Stimulated activated CD8-positive, alpha-beta memory T cell treated with anti-CD3 and anti-CD28 coated beads, Interleukin-4, amount 100 ng/mL, for 1 hour (primary cell): ENCODE measurements at places on chromosomes 4 and X.

- DNase-seq, result no peak
Observed at GRCh38 chr4:185479507-185479971, 8.0 kb upstream of the CCDC110 start.

GRCh38 chr4:172898715-172899114 lies 269.9 kb upstream of the GALNT7 start:
- no peak for DNase-seq

- no peak for DNase-seq
Observed at GRCh38 chr4:169070071-169070894, 60.2 kb upstream of the CBR4 start.

- no peak for DNase-seq
Observed at GRCh38 chr4:124684301-124684700, 28.2 kb downstream of the ANKRD50 start.

DNA sequence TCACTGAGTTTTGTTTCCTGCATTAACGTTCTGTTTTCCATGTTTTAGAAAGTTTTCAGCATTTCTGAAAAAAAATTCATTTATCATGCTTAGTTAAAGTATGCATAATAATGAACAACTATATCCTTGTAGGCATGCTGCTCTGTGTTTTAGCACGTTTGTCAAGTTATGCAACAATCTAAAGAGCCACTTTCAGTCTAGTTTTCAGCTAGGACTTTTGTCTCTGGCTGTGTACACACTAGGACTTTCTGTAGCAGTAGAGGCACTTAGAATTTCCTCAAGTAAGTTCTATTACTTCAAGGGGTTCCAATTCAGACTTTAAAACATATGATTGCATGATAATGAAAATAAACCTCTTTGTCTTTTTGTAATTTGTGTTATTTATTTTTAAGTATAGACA lies 12.4 kb downstream of the DCAF8L1 start:
- no peak for DNase-seq

DNA sequence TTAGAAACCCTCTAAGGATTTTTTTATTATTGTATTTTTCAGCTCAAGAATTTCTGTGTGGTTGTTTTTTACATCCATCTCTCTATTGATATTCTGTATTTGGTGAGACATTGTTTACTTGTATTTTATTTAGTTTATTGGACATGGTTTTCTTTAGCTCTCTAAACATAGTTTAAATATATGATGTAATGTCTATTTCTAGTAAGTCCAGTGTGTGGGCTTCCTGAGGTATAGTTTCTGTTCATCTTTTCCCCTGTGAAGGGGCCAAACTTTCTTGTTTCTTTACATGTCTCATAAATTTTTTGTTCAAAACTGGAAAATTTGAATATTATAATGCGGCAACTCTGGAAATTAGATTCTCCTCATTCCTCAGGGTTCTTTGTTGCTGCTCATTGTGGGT lies 28.2 kb upstream of the ATRX start:
- DNase-seq, result no peak

GRCh38 chr4:36921476-36922216 lies 322.9 kb upstream of the NWD2 start:
- no peak for DNase-seq

DNA sequence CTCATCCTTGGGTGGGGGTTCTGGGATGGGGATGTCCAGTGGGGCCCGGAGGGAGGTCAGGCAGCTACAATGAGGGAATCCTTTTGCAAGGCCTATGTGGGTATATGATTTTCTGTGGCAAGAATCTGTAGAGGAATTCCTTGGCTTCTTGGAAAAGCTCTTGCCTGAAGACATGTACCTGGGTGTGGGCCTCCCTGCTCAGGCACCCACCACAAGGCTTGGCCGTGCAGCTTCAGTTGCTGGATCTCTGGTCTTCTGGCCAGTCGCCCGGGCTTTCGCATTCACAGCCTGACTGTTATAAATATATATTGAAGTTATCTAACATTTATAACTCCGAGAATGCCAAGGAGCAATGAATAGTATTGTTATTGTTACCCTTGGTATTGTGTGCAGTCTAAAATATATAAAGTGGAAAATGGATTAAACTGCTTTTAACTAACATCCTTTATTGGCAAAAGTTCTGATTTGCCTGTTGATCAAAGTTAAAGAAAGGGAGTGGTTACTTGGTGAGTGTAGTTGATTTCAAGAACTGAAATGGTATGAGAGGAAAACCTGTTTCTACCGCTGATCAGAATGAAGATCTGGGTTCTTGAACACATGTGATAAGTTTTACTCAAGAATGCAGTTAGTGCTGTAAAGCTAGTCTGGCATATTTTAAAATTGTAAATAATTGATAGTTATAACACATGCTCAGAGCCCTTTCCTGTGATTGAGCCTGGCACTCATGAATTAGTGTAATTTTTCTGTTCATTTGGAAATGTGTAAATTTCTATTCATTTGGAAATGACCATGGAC lies 36.0 kb downstream of the PTTG2 start:
- DNase-seq, result no peak

DNA sequence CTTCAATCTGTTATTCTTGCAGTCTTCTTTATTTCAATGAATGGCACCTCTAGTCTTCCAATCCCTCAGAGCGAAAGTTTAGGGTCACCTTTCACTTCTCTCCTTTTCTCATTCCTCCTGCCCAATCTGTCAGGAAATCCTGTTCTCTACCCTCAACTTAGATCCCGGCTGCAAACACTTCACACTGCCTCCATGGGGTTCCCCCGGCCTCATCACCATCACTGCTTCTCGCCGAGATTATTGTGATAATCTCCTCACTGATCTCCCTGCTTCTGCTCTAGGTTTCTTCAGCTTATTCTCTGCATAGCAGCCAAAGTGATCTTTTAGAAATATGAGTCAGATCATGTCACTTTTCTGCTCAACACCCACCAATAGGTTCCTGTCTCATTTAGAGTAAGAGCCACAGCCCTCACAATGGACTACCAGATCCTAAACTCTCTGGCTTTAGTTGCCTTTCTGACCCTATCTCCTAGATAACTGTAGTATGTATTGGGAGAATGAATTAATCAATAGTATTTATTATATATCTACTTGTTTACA lies 43.6 kb upstream of the TBC1D9 start:
- no peak for DNase-seq

DNA sequence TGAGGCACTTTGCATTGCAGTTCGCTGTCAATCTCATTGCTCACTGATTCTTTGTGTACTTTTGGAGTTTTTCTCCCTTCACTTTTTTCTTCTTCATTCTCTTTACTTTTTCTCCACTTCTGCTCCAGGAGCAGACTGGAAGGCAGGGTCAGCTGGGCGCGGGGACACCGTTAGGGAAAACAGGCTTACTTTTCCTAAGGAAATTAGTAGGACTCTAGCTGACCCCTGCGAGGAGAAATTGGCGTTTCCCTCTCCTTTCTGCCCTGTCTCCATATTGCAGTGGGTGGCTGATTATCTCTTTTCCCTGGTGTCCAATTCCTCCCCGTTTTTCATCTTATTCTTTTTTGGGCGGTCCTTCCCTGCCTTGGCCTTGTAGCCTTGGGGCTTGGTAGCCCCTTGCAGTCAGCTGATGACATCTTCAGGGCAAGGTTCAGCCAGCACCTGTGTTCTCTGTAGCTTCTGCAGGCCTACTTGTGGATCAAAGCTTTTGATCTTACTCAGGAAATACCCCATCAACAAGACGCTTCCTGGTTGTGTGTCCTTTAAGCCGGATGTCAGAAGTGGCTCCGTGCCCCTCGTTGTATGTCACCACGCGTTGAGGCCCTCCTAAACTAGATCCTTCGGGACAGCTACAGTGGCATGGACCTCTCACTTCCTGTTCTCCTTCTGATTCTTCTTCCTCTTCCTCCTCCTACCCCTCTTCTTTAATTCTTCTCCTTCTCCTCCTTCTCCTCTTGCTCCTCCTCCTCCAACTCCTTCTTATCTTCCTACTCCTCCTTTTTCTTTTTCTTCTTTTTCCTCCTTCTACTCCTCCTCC lies 36.1 kb downstream of the NBDY start:
- DNase-seq, result no peak

GRCh38 chr4:138709859-138710258 lies 305.7 kb upstream of the NOCT start:
- DNase-seq, result no peak

- no peak for DNase-seq
Observed at GRCh38 chrX:96483647-96484160, 200.9 kb upstream of the DIAPH2 start.

- no peak for DNase-seq
Observed at GRCh38 chrX:13697455-13697854, 8.5 kb downstream of the RAB9A start.

DNA sequence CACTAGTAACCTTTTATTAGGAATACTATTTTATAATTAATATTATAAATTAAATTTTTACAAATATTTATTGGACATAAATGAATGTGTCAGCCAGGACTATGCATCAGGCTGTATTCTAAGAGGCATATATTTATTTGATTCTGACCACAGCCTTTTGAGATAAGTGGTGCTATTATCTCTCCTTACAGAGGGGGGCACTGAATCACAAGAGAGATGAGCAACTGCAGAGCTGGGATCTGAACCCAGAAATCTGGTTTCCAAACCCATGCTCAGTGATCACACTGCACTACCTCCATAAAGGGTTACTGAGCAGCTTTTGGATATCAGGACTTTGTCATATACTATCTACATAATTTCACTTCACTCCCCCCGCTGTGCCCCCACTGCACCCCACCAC lies 322.0 kb downstream of the TMA16 start:
- no peak for DNase-seq

DNA sequence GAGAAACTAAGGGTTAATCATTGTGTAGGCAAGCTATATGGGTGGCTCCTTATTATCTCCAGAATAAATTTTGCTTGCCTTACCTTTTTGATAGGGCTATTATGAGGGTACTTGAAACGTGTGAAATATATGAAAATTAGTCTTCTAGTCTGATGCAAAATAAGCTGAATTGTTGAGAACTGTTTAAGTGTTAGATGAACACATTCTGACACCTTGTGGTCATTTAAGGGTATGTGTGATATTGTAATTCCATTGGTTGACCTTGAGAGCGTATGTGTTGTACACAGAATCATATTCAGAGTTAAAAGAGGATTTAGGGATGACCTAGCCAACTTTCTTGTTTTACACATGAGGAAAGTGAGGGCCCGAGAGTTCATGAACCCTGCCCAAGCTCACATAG lies 44.6 kb upstream of the LINC00632 start:
- DNase-seq, result no peak

DNA sequence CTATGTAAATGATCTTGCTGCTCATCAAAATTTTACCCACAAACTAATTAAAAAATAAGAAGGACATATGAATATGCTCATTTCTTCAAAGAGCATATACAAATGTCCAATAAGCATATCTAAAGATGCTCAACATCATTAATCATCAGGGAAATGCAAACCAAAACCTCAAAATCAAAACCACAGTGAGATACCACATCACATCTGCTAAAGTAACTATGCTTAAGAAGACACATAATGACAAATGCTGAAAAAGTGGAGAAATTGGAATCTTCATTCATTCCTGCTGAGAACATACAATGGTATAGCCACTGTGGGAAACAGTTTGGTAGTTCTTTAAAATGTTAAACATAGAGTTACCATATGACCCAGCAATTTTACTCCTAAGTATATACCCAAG lies 81.9 kb downstream of the AFF2 start:
- no peak for DNase-seq

DNA sequence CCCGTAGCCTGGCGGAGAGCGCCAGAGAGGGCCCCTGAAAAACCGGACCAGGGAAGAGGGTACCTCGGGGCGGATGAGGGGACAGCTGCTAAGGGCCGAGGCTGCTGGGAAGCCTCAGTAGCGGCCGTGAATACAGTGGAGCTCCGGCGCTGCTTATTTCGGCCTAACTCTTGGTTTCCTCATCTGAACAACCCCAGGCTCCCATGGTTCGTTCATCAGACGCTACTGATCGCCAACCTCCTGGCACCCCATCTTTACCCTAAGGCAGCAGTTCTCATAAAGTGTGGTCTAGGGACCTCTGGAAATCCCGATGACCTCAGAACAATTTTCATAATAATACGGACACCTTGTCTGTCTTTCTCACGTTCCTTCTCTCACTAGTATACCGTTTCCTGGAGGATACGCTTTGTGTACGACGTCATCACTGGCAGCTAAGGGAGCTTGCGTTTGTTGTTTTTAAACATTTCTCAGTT lies 645 bp upstream of the RAB28 start:
- DNase-seq, result no peak

- no peak for DNase-seq
Observed at GRCh38 chrX:54937416-54937815, 16.8 kb downstream of the TRO start.

DNA sequence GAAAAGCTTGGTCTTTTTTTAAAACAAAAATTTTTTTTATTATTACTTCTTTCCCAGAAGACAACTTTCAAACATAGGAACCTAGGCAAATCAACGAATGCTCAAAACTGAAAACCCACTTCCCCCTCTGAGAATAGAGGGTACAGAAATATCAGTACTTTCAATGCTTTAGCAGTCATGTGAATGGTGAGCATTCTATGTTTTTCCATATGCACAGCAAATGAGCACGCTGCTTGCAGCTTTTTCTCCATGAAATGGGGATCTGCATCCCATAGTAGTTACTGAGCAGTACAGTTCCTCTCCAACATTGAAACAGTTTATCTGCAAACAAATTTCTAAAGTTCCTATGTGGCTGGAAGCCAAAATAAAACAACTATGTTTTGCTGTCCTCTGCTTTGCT lies 108.4 kb upstream of the BMP2K start:
- DNase-seq, result no peak

GRCh38 chr4:133402616-133403015 lies 253.5 kb downstream of the PCDH10 start:
- no peak for DNase-seq

- no peak for DNase-seq
Observed at GRCh38 chr4:59983852-59984251, 1216.3 kb upstream of the ADGRL3 start.

- no peak for DNase-seq
Observed at GRCh38 chrX:153845195-153845594, 14.9 kb upstream of the PDZD4 start.

- DNase-seq, result no peak
Observed at GRCh38 chrX:120308558-120308957, 2.7 kb downstream of the TMEM255A start.

DNA sequence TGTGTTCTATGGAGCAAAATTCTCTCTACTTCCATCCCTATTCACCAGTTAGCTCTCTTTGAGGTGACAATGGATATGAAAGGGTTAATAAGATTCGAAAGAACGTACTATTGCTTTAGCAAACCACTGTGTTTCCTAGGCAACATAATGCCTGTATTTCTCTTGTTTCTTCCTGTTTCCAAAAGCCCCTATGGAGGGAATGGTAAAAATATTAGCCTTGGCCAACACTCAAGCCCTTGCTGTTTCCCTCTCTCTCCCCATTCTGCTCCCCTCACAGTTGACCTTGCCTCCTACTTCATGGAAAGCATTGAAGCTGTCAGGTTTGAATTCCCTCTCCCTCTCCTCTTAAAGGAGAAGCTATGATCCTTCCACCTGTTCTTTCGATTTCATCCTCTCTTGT lies 9.6 kb upstream of the PGRMC1 start:
- no peak for DNase-seq

- no peak for DNase-seq
Observed at GRCh38 chrX:107398115-107398514, 51.3 kb upstream of the FRMPD3 start.

DNA sequence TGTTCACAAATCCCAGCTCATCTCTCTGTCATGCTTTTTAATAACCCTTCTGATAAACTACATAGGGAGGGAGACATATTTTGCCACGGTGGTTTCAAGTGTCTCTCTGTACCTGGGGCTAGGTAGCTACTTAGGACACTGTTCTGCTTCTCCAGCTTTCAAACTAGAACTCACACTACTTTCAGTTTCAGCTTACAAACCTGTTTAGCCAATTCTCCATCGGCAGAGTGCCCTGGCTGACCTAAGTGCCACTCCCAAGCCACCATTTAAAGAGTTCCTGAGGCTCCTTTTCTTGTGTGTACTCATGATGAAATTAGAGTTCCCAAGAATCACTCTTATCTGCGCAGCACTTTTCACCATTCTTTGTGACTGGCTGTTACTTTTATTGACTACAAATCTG lies 899.2 kb downstream of the FAT4 start:
- DNase-seq, result no peak
